ENCODE measurements at places on chromosomes 12 and 14.

GRCh38 chr14:30763891-30764290, 110.5 kb upstream of the COCH start:
- DNase-seq: no peak

DNA sequence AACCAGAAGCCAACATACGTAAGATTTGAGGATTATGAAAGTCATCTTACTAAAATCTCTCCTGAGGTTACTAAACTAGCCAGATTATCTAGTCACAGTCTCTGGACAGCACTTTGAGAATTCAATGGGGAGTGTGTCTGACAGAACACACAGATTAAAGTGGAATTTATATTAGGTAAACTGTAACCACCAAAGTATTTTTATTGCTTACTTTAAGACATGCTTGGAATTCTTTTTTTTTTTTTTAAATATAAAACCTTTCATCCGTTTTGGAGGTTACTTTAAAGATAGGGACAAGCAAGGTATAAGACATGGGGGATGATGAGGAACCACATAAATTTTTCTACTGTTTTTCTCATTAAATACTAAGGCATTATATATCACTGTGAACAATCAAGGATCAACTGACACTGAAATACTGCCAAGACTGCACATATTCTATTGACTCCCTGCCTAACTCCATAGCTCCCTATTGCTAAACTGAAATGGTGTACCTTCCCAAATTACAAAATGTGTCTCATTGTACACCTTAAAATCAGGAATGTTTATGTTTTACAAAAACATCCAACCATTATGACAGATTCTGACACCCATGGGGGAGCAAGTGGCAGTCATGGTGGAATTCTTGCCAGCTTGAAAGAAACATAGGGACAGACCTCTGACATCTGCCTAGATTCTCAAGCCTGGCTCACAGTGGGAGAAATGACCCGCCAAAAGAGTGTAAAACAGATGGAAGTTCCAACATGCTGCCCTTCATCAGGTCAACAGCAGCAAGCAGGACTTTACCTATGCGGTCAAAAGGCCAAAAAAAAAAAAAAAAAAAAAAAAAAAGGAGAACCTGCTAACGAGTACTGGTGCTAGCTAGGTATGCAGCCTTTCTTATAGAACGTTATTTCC, 239.3 kb downstream of the MED13L start:
- no peak for DNase-seq

DNA sequence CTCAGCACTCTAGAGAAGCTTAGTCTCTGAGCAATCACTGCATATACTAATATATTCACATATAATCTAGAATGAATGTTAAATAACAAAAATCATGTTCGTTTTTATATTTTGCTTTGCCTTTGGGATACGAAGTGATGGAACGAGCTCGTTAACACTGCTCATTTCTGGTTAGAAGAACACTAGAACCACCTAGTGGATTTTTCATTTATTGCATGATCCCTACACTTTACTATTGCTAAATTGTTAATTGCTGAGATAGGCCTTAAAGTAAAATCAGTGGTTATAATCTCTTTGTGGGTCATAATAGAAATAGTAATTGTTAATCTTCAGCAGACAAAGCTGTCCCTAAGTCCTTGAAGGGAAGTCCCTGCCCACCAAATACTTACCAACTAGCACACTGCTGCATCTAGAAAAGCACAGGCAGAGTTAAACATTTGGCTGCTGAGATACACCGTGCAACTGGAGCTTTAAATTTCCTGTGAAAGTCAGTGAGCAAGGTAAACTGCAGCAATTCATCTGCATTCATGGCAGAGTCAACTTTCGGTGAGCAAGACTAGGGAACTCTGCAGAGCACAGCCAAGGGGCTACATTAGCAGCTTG, 353.7 kb downstream of the APAF1 start:
- peak; percentile 2 for DNase-seq

DNA sequence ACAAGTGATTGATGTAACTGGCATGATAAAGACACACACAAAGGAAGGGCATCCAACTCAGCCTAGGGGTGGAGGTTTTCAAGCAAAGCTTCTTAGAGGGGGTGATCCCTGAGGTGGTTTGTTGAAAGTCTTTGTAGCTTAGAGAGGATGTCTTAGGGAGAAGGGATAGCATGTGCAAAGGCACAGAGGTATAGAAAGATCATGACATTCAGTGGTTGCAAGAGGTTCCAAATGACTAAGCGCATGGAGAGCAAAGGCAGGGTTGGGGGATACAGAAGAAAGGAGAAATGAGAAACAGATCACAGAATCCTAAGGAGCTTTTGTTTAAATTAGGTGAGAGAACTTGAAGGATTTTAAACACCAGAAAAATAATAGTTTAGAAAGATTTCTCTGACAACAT, 5.2 kb upstream of the CCT2 start:
- DNase-seq: no peak

DNA sequence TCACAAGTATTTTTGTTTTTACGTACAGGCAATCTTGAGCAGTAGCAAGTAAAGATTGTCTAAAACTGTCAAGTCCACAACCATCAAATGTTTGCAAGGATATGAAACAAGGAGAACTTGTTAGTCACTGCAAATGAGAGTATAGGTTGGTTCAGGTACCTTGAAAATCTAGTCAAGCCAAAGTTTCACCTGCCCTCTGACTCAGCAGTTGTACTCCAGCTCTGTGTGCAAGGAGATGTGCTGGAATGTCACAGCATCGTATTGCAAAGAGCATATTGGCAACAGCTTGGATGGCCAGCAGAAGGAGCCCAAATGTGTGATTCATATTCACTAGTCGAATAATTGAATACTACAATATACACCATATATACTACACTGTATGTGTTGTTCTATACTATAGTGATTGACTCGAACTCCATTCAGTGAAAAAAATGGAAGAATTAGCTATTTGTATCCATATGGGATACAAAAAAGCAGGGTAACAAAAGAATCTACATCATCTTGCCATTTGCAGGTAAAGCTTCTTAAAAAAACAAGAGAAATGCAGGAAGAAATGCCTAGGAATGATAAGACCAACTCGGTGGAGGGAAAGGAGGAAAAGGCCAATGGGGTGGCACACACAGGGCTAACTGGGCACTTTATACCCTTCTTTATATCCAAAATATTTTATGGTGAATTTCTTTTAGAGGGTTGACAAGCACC, 44.0 kb downstream of the EID3 start:
- DNase-seq: no peak

DNA sequence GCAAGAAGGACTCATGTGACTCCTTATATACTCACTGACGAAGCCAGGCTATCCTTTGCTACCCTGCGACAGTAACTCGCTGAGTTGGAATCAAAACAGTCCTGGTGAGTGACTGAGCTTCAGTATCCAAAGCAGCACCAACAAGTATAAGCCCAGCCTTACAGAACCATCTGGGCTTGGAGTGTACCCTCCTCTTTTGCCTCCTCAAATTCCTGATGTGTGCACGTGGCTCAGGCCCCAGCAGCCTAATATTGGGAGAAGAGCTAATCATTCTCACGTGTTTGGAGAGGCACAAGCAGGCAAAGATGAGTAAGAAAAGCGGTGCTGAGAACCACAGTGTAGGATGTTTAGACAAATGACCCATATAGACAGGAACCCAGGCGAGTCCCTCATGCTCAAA, 34.4 kb downstream of the PPTC7 start:
- no peak for DNase-seq

DNA sequence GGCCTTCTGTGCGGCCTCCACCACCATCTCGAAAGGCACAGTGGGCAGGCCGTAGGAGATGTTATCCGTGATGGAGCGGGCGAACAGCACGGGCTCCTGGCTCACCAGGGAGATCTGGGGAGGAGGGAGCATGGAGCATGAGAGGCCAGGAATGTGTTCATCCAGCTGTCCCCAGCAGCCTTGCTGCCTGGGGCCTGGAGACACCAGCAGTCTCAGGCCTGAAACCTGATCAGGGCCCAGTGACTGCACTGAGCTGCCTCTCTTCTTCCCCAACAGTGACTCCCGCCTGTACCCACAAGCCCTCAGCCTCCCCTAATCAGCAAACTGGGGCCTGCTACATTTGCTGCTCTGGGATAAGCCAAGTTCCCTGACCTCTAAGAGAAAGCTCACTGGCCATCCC, 30.9 kb downstream of the ABCB9 start:
- DNase-seq: no peak

- DNase-seq: no peak
These were observed 79.6 kb upstream of the OTOGL start for GRCh38 chr12:80019691-80020090.

DNA sequence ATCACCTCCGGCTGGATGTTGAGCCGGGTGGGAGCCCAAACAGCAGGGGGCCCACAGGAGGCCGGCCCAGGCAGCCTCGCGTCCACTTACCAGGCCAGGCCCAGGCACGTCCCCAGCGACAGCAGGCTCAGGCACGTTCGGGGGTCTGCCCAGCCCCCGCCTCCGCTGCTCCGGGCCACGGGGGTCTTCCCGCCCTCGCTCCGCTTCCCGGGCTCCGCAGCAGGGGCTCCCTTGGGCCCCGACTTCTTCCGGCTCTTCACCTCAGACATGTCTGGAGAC, 216 bp downstream of the IKBIP start:
- no peak for DNase-seq

GRCh38 chr14:100406505-100407131, 83.5 kb downstream of the SLC25A47 start:
- DNase-seq: peak; percentile 53

GRCh38 chr14:23024612-23025075, 10.1 kb downstream of the PSMB5 start:
- no peak for DNase-seq

DNA sequence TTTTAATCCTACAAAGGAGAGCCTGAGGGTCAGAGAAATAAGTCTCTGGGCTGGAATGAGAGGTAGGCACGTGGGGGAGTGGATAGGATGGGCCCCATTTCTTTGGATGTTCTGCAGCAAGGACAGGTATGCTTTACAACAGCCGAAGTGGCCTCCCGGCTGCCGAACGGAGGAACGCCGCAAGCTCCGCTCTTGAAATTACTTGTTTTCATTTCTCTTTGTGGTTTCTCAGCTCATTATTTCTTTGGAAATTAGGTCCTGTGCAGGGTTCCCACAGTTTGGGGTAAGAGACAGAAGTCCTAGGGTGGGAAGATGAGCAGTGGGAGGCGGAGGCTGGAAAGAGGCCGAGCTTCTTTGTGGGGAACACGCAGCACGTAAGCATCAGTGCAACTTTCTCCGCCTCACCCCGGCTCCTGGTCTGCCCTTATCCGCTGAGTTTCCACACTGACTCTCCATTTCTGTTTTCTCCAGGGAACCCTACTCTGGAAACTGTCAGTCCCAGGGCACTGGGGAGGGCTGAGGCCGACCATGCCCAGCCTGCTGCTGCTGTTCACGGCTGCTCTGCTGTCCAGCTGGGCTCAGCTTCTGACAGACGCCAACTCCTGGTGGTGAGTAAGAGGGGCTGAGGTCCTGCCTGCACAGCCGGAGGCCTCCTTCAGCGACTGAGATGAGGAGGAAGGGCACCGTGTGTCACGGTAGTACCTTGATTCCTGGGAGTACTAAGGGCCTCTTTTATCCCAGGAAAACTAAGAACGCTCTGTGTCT, 2.0 kb downstream of the WNT5B start:
- DNase-seq: peak; percentile 52

DNA sequence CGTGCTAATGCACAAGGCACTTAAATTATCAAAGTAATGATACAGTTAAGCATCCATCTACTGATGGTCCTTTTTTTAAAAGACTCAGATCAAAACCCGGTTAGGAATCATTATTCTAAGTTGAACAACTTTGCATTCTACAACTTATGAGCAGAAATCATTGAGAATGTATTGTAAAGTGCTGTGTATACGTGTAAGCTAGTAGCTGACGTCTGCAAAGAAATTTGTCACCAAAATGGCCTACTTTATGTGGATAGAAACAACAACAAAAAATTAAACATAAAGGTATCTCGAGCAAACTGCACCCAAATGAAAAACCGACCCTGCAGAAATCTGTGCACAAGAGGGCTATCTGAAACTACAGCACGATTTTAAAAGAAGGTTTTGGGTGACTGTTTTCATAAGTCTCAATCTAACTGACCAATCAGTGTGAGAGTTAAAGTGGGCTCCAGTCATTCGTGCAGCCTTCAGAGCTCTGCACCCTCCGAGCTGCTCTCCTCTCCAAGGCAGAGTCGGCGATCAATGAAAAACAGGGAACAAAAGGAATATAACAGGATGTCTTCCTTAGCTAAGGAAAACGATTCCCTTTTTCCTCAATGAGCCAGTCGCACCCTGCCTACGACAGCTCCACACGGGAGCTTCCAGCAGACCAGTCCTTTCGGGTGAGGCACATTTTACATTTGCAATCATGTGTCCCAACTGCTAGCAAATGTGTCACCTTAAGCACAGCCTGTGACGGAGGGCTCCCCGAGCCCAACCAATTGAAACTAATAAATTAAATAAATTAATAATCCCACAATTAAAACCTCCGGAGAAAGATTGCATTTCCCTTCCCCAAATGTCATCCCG, 200.7 kb upstream of the FOXN3 start:
- DNase-seq: no peak

DNA sequence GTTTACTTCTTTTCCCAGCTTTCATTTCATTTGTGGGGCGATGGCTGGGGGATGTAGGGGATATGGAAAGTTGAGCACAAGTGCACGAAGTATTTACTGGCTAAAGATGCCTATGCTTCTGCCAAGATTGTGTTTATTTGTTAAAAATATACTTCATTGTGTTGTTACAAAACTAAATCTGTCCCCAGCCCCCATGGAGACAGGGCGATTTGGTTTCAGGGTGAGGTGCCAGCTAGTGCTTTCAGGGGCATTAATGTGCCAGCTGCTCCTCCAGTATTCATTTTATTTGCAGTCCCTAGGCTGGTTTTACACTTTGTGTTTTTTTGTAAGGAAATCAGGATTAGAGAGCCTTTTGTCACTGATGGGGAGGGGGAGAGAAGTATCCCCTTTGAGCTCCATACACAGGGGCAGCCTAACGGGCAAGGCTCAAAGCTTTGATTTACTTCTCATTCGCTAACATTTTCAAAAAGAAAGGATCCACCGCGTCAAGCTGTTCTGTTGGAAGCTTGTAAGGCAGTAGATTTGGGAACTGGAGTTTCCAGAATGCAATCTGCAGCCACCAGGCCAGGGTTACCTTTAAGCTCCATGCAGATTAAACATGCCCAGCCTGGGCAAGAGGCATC, 198.7 kb upstream of the PLEKHG7 start:
- no peak for DNase-seq

DNA sequence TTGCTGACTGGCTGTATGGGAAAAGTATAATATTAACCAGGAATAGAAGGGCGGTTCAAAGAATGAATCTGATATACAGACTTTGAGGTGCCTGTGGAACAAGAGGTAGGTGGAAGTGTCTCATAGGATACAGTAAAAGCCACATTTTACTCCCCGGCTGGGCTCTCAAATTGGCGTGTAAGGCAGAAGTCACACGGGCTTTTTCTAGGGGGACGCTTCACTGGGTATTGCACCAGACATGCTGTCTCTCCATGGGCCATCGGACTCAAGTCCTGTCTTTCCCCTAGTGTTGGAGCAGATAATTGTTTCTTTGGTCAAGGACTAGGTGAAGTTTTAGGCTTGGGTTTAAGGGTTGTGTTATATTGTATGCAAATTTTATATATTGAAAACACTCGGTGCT, 9.1 kb downstream of the TMCC3 start:
- DNase-seq: no peak

GRCh38 chr14:94466706-94467370, 9.2 kb downstream of the SERPINA9 start:
- DNase-seq: no peak
